Liver (tissue), 10 donors: ENCODE measurements at places on chromosomes 2 and 18. TPM values are rescaled to one million over a fixed set of nuclear protein-coding genes. Genes with fewer than 3 reads are reported as not detected.

CCDC178 gene
- not detected for total RNA-seq

- DNase-seq = peak; percentile 56
Measured at GRCh38 chr2:168434146-168434545, 21.9 kb upstream of the CERS6 start.

GRCh38 chr2:182391443-182391842, 35.4 kb downstream of the PDE1A start:
- no peak for DNase-seq

IL1R2 gene
- 3.7 TPM for total RNA-seq

NAT8 gene
- 27.6 TPM for total RNA-seq

PHLPP1 gene
- 10.5 TPM for total RNA-seq

DNA sequence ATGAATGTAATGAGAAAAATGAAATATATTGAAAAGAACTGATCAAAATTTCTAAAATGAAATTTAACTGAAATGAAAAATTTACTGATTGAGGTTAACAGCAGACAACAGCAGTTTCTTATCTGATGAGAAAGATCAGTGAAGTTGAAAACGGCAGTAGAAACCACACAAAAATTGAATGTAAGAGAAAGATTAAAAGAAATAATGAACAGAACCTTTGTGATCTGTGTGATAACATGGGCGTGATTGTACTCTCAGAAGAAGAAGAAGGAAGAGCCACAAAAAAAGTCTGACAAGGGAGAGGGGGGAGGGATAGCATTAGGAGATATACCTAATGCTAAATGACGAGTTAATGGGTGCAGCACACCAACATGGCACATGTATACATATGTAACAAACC, 45.2 kb downstream of the FAM117B start:
- DNase-seq = no peak

CNRIP1 gene
- 26.4 TPM for total RNA-seq

LRRTM4 gene
- total RNA-seq = 0.08 TPM

DNA sequence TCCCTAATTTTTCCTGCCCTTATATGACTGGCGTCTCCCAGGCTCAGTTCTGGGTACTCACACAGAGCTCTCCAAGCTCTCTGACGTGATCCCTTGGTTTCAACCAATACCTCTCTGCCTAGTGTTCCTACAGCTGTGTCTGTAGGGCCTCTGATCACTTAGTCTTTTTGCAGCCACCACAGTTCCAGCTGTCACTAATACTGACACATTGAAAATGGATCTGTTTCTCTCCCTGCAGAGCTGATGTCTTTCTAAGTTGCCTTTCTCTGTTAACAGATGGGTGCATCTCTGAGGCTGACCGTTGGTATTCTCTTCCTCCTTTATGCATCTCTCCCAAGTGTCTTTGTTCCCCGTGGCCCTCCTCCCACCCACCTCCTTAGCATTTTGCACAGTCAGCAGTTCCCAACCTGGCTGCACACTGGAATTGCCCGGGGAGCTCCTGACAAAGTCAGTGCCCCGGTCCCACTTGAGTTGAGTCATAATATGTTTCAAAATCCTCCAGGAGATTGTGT, 62.5 kb downstream of the CERS6 start:
- no peak for DNase-seq

- DNase-seq = no peak
Measured at GRCh38 chr2:96945014-96945413, 41.4 kb downstream of the FAM178B start.
